ENCODE measurements at places on chromosomes 5 and 9. TPM values are rescaled to one million over a fixed set of nuclear protein-coding genes. Genes with fewer than 3 reads are reported as not detected.

Gene LRRC26
- total RNA-seq, result not detected

Gene STPG3
- not detected for total RNA-seq

Gene SLC22A4
- 4.4 TPM for total RNA-seq

Gene C7
- 7.7 TPM for total RNA-seq

Gene PFN3
- total RNA-seq, result not detected

Gene TAS2R1
- total RNA-seq, result not detected

Gene PCDHGC4
- 0.40 TPM for total RNA-seq

Gene IFNA2
- not detected for total RNA-seq

Gene PTGDS
- not detected for total RNA-seq

Gene EIF4E1B
- not detected for total RNA-seq

Gene IFNA13
- not detected for total RNA-seq

Gene RAB3C
- total RNA-seq, result 0.14 TPM

Gene TMEFF1
- total RNA-seq, result 8.1 TPM

Gene ATP10B
- total RNA-seq, result not detected

Gene SEC24A
- 21.1 TPM for total RNA-seq
